ENCODE measurements at places on chromosomes 11 and 22.

- peak; percentile 80 for DNase-seq
Observed at GRCh38 chr22:31977141-31977841, 33.0 kb downstream of the YWHAH start.

DNA sequence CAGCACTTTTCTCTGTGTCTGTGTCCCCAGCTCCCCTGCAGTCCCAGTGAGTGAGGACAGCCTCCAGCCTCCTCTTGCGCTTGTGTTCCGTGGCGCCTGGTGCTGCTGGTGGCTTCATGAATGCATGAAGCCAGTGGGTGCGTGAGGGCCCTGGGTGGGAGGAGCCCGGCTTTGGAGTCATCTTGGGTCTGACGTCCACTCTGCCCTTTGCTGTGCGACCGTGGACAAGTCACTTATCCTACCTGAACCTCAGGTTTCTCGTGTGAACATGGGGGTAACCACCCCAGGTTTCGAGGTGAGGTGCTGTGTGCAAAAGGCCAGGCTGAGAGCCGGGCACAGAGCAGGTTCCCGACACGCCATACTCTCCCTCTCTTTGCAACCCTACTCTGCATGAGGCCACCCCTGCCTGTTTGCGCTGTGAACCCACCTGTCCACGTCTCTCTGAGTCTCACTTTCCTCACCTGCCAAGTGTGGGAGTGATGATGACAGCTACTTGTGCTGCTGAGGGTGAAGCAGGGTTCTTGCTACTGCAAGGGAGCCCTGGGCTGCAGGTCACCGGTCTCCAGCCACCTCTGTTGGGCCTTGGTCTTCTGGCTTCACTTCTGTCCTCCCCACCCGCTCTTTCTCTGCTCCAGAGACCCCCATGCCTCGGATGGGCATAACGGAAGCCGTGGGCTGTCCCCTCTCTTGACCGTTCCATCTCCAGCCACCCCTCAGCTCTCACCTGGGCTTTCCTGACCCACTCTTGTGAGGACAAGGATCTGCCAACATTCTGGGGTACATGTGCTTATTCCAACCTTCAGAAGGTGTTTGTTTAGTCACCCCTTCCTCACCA, 537.6 kb downstream of the TBC1D22A start:
- no peak for DNase-seq

DNA sequence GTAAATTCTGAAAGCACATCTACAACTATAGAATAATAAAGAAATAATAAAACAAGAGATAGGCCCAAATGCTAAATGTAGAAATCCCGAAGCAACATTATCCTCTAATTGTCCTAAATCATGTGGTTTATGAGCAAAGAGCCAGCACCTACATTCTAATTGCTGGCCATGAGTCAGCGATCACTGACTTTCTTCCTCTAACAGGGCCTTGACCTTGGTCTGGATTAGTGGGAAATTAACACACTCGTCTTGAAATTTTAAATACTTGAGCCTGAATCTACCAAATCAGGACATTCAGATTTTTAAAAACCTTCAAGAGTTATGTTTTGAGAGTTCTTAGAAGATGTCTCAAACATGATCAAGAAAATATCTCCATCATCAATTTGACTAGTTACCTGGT, 727.6 kb downstream of the METTL15 start:
- peak; percentile 45 for DNase-seq

- DNase-seq: no peak
Observed at GRCh38 chr11:114150671-114151070, 91.2 kb downstream of the ZBTB16 start.

DNA sequence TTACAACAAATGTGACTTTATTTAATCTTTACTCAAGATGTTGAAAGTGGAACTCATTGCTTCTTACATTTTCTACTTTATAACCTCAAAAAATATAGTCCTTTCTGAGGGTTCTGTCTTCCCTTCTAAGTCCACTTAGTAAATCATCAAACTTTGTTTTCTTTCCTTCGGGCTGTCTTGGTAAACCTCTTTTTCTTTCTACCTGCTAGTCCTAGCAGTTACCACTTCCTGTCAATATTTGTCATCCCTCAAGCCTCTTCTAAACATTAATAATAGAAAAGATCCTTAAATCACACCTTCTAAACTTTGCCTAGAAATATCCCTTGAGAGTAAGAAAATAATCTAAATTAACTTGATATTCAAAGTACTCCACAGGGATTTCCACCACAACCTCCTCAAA, 580.4 kb downstream of the CNTN5 start:
- no peak for DNase-seq

DNA sequence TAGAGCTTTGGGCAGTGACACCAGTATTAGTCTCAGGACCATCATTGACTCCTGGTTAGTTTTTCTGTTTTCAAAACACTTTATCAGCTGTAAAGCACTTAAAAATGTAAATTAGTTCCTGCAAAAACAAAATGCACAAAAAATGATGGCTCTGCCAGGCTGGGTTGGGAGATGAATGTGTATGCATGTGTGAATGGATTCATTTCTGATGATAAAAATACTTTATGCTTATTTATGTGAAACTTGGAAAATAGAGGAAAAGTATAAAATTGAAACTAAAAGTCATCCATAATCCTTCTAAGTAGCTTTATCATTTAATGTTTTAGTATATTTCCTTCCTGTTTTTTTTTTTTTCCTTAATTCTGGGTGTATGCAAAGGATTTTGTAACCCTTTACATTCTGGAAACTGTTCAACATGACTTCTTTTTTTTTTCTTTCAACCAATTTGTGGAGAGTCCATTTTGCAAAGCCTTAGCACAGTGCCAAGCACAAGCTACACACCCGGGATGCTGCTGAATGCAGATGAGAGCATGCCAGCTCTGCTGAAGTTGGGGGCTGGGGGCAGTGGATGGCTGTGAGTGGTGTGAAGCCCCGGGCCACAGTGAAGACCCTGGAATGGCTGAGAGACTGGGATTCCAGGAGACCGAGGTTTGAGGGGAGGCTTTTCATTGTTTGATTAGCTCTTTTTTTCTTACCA, 37.6 kb downstream of the PTPRJ start:
- DNase-seq: no peak

- DNase-seq: no peak
Observed at GRCh38 chr22:27381552-27381951, 420.0 kb downstream of the MN1 start.

GRCh38 chr11:85266646-85267045, 360.5 kb downstream of the DLG2 start:
- no peak for DNase-seq
